ENCODE measurements at places on chromosomes 13 and 19.

DNA sequence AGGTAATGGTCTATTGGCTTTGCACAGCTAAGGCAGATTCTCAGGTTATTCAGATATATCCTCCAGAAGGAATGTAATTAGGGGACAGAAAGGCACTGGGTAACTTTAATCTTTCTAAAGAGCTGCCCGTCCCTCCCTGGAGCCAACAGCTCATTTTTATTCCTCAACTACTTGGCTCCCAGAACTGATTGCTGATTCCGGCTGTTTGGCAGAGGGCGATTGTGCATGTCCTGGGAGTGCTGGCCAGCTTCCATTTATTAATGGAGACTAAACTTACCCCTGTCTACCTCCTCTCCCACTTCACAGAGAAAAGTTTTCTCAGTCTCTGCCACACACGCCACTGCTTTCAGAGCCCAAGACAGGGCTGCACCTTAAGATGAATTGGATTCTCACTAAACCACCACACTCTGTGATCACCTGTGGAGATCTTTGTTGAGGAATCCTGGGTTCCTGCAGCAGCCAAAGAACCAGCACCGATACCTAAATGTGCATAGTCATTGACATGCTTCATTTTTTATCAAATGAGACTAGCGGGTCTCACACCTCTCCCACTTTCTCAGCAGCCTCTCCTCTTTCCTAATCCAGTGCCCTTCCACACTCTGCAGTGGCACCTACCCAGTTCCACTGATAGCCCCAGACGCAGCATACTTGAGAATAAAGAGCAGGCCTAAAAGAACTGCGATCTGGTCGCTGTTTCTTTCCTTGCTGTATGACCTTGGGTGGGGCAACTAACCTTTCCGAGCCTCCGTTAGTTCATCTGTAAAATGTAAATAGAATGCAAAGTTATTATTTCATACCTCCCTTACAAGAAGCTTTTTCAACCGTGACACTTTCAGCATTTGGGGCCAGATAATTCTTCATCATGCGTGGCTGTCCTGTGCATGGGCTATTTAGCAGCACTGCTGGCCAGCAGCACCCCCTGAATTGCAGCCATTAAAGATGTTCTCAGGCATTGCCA, 648.7 kb downstream of the UQCRFS1 start:
- DNase-seq: no peak

DNA sequence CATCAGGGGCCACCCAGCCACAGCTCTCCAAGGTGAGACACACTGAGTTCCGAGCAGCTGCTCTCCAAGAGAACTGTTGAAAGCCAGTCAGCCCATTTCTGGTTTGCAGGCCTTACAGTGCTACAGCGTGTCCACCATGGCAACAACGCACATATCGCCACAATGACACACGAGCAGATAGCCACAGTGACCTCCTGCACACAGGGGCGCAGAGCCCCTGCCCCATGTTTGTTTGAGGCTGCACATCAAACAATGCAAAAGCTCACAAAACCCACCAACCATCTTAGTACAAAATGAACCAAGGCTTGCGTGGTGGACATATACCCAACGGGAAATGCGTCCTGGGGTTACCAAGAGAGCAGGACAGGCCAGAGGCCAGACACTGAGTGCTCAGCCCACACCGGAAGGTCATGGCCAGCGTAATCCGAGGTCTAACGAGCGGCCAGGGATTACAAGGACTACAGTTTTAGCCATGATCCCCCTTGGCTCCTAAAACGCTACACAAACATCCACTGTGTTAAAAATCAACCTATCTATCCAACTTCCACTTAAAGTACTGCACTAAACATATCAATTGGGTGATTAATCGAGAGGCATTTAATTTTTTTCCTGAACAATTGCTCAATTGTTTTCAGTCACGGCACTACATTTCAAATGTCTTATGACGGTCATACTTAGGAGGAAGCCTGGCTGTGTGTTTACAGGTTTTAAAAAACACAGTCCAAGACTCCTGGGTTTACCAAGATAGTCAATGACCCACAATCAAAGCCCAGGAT, 56.0 kb downstream of the STK24 start:
- no peak for DNase-seq

GRCh38 chr19:30386551-30387143, 14.5 kb downstream of the ZNF536 start:
- no peak for DNase-seq

GRCh38 chr13:42312817-42313431, 41.0 kb downstream of the AKAP11 start:
- no peak for DNase-seq

DNA sequence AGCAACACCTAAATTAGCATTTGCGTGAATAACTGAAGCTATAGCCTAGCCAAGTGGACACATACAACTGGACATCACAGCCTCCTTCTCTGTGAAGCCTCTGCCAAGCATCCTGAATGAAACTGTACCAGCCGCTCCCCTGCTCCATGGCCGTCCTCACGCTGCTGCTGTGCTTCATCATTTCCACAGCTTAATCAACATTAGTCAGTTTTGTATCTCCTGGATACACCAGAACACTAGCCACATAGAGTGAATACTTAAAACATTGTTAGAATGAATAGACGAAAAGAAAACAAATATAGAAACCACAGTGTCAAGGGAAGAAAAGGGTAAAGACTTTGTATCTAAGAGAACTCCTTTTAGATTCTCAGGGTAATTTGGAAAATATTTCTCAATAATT, 1526.9 kb downstream of the EFNB2 start:
- DNase-seq: no peak

GRCh38 chr13:30617315-30618185, at the start of gene USPL1:
Gene USPL1, plus strand, starts transcription at chr13:30617920. Its CDS starts 3,221 bp downstream, at chr13:30621141.
- DNase-seq: peak; percentile 96

- no peak for DNase-seq
Measured at GRCh38 chr13:51557875-51558612, 26.2 kb upstream of the WDFY2 start.

Measured in progenitor cell of endocrine pancreas (in vitro differentiated cells).